ENCODE measurements at places on chromosomes 2 and 18.

- no peak for DNase-seq
Observed at GRCh38 chr2:18926631-18927524, 337.5 kb upstream of the NT5C1B start.

DNA sequence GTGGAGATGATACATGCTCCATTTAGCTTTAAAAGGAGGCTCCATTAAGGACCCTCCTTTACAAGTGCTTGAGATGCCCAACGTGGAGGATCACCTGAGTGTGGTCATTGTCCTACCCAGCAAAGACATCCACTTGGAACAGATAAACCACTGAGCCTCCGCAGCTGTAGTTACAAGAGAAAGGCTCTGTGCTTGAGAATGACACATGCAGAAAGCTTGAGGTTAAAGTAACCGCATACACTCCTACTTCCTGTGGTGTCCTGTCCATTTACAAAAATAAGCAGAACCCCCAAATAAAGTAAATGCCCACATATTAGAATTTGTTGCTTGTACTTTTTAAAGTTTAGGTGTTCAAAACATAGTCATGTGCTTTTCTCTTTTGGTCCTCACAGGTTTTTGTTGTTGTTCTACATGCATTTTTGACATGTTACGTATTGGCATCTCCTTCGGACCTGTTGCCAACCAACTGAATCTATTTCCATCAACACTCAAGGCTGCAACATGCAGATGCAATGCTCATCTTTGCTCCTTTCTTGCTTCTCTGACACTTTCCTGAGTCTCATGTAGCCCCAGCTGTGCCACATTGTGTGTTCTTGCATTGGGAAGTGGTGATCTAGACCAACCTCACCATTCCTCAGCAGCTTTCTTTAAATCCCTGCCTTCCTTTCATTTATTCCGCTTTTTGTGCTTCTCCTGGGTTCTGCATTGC is 56.0 kb downstream of the SERPINB7 start:
- no peak for DNase-seq

DNA sequence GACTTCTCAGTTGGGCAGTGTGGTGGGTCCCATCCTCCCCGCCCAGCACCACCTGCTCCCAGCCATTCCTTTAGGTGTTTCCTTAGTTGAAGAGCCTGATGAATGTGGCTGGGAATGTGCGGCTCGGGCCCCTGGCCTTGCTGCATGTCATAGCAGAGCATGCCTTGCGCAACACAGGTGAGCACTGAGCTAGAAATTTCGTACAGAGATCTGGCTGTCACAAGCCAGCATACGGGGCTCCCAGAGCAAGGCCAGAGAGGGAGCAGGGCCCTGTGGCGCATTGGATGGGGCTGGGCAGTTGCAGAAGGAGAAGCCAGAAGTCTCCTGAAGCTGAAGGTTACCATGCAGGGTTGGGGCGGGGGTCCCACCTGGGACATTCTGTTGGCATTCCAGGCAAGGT is 129.7 kb downstream of the WDSUB1 start:
- no peak for DNase-seq

- no peak for DNase-seq
Observed at GRCh38 chr18:37380546-37381110, 185.0 kb downstream of the CELF4 start.

- no peak for DNase-seq
Observed at GRCh38 chr18:13446610-13447461, 228.3 kb downstream of the LDLRAD4 start.

DNA sequence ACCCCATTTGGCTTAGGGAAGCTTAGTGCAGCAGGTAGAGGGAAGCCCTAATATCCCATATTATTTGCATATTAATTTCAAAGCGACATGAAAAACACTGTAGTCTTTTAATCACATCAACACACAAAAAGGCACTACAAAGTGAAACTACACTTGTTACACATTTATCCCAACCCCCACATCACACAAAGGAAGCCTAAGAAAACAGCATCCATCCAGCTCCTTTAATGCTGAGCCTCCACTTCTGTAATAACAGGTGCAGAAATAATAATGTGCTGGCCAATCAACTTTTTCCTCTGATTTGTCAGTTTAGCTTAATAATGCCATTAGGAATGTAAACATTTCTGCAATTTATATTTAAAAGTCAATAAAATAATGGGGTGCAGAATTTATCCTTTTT is 274.0 kb downstream of the TCF4 start:
- no peak for DNase-seq

DNA sequence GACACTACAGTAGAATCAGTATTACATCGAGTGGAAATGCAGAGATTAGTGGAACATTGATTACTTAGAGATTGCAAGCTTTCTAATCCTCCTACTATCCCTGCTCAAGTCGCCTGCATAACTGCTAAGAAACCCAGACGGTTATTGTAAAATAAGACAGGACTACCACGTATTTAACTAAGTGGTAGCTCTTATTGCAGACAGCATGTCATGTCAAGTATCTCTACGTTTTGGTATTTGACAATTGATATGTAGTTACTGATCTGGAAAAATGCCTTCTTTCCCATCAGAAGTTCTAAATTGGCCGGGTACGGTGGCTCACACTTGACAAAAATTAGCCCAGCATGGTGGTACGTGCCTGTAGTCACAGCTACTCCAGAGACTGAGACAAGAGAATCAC is 404.1 kb downstream of the CBLN2 start:
- no peak for DNase-seq

GRCh38 chr2:234913208-234913626 is 38.6 kb upstream of the SH3BP4 start:
- DNase-seq = no peak

DNA sequence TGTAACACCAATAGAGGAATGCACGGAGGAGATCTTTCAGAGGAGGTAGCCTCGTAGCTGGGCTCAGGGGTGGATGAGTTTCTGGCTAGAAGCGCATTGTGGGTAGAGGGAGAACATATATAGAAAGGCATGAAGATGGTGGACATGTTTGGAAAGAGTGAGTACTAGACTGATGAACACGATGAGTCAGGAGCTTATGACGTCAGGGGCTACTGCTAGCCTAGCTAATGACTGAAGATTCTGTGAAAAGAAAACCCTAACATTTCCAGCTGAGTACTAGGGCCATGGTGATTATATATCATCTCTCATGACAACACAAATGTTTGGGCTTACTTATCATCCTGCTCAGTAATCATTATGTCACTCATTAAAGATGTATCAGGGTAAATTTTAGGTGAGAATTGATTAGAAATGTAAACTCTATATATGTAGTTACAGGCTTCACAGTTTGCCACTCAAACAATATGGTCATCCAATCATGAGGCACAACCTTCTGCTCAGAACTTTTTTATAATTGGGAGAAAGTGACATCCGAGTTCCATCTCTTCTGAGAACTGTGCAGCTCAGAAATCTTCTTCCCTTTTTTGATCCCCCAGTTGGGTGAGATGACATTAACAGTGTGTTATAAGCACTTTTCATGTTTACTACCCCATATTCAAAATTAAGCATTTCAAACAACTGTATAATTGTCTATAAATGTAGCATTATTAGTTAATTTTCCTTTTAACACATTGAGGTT is 22.2 kb upstream of the IL1RN start:
- no peak for DNase-seq

- DNase-seq = no peak
Observed at GRCh38 chr2:126244937-126245336, 411.0 kb upstream of the GYPC start.

GRCh38 chr2:191311-192190 is 72.3 kb downstream of the SH3YL1 start:
- no peak for DNase-seq

GRCh38 chr2:105873721-105874120 is 129.0 kb downstream of the NCK2 start:
- DNase-seq = no peak

GRCh38 chr2:5102823-5103222 is 589.4 kb upstream of the SOX11 start:
- DNase-seq = no peak

DNA sequence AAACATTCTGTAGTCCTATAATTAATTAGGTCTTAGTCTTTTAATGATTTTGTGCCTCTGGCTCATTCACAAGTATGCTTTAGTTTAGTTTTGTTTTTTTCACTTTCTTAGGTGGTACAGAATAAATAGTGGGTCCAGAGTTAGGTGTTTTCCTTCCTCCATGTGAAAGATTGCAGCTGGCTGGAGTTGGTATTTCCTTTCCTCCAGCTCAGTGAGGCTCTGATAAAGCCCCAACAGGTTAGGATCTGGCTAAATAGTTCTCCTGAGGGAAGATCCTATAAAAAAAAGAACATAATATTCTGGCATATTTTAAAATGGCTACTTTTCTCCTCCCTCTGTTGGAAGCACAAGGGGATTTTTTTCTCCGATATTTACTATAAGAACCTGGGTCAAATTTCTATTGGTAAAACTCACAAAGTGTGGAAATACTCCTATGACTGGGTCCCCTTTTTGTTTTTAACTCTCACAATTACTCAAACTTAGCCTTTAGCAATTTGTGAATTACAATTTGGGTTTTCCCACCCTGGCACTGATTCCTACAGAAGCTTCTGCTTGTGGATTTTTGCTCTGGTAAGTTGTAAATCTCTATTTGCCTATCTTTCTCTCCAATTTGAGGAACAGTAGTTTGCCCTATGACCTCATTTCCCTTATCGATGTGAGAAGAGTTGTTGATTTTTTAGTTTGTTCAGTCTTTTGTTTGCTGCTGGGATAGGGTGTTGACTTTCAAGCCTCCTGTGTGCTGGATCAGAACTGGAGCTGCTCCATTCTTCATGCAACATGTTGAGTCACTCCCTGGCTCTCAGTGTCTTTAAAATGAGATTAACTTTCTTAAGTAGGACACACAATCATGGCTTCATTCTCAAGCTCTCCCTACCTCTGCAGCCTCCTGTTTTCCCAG is 500.9 kb downstream of the RNF144A start:
- DNase-seq = no peak

- DNase-seq = no peak
Observed at GRCh38 chr2:80737047-80737446, 432.5 kb upstream of the LRRTM1 start.

DNA sequence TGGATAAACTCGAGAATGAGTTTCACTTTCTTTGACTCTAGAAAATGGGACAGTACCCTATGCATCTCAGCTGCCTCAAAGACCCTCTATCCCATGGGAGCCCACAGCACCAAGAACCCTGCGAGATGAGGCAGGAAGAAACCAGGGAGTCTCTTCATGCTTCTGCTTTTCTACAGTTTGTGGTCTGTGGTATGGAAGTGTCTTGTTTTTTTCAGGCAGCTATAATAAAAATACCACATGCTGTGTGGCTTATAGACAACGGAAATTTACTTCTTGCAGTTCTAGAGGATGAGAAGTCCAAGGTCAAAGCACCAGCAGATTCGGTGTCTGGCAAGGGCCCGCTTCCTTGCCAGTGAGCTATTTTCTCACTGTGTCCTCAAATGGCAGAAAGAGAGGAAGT is 257.9 kb downstream of the SUCLG1 start:
- no peak for DNase-seq

- DNase-seq = no peak
Observed at GRCh38 chr2:36456227-36457175, 100.9 kb downstream of the CRIM1 start.

DNA sequence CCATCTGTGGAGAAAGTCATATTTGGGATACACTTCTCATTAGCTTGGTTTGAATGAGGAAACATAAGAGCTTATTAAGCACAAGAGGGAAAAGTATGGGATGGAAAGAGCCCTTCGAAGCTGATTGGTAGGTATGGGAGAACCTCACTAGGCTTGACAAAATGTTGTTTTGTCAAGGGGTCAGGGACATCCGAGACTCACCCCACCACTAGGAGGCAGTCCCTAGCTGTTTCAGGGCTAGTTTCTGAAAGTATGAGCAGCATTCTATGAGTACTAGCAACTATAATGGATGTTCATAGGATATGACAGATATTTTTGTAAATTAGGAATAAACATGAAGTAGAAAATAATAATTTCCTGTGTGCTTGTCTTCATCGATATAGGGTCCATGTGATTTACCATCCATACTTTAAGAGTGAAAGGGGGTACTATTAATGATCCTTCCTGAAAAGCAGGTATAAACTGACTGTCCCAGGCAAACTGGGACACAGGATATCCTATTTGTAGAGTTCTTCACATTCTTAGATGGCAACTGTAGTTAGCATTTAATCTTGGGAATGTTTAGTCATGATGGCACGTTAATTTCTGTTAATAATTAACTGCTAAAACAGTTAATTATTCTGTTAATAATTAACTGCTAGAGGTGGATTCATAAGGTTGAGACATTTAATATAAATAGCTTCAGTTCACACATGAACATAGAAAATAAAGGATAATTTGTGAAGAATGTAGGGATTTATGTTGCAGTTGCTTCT is 28.4 kb downstream of the OTX1 start:
- DNase-seq = no peak

DNA sequence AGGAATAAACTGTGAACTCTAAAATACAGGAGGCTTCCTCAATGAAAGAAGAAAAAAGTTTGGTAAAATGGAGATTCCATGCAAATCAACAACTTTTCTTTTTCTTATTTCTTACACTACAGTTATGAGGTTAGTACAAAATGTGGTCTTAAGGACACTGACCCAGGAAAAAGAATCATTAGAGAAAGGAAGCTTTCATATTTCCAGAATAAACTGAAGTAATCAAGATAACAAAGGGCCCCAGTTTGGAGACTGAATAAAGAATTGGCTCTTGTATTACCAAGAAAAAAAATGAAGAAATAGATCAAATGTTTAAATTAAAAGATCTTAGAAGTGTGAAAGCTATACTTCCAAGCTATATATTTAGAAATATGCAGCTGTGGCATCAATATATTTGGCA is 72.3 kb downstream of the SLC66A3 start:
- no peak for DNase-seq

DNA sequence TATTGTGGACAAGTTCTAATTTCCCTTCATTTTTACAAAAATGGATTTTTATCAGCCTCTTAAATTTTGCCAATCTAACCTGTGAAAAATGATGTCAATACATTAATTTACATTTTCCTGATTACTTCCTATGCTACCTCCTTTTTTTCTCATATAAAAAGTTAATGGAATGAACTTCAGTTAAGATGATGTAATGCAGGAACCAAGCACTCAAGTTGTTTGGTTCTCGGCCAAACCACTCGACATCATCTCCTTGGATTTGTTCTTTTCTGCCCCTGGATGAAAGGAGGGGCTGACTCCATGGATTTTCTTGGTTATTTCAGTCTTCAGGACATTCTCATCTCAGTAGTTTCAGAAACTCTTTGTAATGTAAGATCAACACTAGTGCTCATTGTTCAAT is 253.1 kb upstream of the NXPH2 start:
- no peak for DNase-seq

DNA sequence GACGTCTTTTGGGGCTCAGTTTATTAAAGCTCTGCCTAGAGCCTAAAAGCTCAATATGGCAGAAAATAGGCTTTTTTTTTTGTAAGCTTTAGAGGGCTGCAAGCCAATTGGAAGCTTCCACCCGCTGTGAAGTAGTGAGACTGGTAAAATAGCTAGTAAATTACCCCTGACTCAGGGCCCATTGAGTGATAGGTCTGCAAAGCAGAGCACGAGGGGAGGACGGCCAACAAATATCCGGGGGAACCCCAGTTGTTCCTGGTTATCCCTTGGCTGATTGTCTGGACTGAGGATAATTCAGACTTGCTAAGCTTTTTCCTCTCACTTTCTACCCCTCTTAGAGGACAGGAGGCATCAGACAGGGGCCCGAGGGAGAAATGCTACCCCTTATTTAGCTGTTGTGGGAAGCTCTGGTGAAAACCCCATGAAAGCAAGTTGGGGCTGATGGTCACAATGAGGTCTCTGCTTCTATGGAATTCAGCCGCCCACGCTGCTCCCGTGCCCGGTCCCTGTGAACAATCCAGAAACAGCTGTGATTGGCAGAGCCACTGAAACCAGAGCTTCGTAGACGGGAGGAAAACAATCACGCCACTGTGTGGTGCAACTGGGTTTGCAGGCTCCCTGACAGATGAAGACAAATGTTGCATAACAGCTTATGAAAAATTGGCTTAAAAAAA is 141.9 kb upstream of the LGALSL start:
- no peak for DNase-seq
